ENCODE measurements at places on chromosomes 12 and 14.

DNA sequence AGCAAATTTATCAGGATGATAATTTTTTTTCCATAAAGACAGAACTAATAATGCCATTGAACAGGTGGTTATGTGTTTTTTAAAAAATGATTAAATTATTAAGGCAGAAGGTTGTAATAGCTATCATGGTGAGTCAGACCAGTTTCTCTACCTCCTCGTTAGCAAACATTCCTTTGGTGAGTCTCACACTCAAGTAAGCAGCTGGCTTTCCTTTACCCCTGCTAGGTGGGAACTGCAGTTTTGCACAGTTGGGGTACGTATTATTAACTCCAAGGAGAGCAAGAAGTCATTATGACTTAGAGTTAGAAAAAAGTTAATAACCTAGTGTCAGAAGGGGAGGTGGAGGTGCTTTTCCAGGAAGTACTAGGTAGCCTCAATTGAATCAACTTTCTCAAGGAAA, 165.3 kb downstream of the SNAPC1 start:
- no peak for DNase-seq

DNA sequence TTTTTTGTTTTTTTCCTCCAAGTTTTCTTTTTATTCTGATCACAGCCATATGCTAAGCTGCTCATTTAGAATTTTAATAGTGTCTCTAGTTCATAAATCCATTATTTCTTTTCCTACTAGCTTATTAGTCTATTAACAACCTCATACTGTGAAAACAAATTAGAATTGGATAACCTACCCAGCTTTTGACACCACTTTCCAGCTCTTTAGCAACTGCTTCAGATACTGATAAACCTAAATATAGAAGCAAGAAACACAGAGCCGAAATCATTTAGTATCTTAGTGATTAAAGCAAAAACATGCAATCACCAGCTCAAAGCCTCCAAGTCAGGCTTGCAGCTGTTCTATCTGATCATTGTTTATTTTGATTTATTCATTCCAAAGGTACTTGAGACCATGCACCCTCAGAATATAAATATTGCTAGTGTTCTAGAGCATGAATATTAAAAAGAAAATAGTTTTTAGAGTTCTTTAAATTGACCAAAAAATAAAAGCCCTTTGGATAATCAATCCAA, 121.5 kb downstream of the STXBP6 start:
- no peak for DNase-seq

DNA sequence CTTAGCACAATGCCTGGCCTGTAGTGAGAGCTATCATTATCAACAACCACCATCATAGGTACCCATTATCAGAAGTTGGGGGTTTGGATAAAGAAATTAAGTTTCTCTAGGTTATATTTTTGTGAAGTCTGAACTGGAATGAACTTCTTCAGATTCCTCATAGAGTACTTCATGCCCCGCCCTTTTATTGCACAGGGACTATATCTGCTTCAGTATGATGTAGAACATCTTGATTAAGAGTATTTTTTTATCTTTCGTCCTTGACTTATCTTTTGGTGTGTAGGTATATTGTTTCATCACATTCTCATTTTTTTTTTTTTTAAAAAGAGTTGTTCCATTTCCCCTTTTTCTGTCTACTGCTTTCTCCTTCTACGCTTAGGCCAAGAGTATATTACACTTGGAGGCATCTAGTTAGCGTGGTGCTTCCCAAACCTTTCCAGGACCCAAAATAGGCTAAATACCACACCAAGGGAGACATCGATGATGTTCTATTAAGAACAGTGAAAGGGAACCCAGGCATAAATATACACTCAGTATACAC, 467.5 kb downstream of the ZFP36L1 start:
- no peak for DNase-seq

DNA sequence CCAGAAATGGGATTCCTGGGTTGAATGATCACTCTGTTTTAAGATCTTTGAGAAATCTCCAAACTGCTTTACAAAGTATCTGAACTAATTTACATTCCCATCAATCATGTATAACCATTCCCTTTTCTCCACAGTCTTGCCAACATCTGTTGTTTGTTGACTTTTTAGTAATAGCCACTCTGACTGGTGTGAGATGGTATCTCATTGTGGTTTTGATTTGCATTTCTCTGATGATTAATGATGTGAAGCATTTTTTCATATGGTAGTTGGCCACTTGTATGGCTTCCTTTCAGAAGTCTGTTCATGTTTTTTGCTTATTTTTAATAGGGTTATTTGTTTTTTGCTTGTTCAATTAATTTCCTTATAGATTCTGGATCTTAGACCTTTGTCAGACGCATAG, 211.8 kb upstream of the AVPR1A start:
- no peak for DNase-seq

GRCh38 chr14:100374876-100375265, 51.7 kb downstream of the SLC25A47 start:
- no peak for DNase-seq

DNA sequence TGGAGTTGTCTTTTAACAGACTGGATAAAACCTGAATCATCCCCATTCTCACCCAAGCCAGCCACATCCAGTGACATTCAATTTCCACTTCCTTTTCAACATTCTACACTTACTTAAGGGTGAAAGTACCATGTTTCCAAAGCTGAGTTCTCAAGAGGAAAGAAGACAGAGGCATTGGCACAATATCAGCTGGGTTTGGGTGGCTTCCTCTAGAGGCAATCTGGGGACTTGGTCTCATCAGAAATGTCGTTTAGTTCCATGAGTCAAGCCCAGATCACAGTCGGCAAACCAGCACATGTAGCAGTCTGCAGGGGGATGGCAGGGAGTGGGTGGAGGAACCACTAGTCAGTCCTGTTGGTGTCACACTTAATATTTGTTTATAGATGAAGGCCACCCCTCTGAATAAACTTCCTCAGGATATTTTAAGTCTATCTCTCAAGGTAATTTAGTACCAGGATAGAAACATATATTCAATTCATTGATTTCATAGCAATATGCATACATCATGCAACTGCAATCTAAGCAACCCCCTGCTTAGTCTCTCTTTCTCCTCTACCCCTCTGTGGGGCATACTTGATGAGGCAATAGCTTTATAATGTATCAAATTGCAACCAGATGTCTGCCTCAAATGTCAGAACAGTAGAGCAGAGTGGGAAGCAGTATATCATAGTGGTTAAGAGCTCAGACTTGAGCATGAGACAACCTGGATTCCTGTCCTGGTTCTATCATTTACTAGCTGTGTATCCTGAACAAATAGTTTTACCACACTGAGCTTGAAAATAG, 3.0 kb downstream of the SRRM4 start:
- no peak for DNase-seq
